GM10248 (cell line): ENCODE measurements at places on chromosomes 5 and 9.

- DNase-seq = no peak
Observed at GRCh38 chr5:61526207-61526519, 194.1 kb downstream of the ZSWIM6 start.

GRCh38 chr5:112275671-112276070, 143.4 kb downstream of the EPB41L4A start:
- DNase-seq = no peak

DNA sequence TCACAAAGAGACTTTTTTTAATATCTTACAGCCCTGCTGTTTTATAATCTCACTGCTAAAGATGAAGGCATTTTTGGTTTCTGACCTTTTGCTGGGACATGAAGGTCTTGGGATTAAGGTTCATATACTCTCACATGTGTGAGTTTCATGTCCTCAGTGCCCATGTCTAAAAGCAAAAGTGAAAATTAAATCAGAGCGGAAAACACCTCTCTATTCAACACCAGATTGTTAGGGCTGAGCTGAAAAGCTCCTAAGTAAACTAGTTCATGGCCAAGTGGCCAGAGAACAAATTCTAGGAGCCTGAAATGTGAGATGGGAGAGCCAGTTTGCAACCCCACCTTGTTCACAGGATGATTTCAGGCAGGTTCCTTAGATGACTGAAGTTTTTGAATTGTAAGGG, 110.9 kb downstream of the GRIA1 start:
- DNase-seq = peak; percentile 23

DNA sequence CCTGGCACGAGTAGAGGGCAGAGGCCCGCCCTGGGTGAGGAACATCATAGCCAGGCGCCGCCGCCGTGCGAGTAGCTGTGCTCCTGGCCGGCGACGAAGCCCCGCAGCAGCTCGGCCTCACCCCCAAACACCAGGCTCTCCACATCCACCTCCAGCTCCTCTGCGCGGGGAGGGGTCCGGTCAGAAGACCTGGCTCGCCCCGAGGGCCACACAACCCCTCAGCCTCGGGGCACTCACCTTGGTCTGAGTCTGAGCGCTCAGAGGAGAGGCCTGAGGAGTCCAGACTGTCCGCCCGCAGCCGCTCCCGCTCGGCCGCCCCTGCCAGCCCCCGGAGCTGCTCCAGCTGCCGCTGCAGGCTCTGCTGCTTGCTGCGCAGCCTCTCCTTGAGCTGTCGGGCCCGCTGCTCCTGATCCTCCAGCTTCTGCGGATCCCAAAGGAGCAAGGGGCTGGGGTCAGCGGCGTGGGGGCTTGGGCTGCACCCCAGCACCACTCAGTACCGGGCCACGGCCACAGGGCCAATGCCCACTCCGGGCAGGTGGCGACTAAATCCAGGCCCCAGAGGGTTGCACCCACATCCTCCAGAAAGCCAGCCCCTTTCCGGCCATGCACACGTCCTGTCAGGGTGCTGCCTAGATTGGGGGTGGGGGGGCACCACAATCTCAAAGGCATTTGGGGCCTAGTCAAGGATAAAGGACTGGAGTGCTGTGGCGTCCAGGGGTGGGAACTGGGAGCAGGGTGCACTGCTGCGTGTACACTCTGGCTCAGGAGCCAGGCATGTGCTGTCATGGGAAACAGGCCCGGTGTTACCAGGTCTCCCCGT, 3.9 kb downstream of the MXD3 start:
- DNase-seq = no peak

DNA sequence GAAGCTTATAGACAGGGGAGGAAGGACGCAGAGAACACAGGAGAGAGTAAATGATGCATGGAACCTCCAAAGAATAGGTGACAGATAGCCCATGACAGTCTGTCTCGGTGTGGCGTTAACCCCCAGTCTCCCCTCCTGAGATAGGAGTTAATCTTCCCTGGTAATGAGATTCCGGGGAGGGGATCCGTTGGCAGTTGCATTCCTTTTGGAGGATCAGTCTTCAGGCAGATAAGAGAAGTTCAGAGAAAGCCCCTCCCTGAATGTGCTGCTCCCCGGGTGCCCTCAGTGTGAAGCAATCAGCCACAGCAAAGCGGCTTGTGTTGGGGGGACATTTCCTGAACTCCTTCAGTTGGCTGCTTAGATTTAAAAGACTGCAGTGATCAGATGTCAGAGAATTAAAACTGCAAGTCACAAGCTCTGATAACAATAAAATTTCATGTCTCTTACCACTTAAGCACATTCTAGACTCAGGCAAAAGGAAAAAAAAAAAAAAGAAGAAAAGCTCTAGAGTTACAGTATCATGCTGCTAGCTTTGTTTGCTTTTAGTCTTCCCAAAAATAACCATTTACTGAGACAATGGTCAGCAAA, 121.1 kb downstream of the EGFLAM start:
- DNase-seq = no peak

DNA sequence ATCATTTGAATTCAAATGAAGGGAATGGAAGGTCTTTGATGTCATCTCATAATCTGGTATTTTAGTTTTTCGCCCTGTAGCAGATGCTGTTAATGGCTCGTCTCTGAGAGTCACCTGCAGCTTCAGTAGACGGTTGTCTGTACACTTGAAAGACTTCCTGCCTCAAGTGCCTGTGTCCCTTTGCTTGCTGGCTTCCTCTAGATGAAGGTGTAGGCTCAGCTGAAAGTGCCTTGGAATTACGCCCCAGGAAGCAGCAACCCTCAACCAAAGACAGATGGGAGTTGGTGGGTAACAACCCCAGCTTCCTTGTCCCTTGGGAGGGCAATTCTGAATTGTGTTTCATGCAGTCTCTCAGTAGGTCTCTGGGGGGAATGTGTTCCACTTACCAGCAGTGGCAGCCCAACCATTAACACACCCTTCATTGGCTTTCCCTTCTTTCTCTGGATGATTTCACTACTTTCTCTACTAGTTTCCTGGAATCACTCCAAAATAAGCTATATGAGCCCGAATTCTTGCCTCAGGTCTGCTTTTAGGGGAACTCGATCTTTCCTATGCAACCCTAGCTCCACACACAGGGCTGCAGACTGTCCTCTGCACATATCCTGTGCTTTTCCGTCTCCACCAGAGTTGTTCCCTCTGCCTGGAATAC, 395.6 kb downstream of the DMAC1 start:
- no peak for DNase-seq

- peak; percentile 15 for DNase-seq
Observed at GRCh38 chr5:89071941-89072331, 189.0 kb upstream of the MEF2C start.

- peak; percentile 22 for DNase-seq
Observed at GRCh38 chr9:68919661-68920060, 94.3 kb downstream of the PRKACG start.

GRCh38 chr9:86217076-86217755, 42.2 kb downstream of the C9orf153 start:
- DNase-seq = no peak
